ENCODE measurements at places on chromosomes 6 and 20.

GRCh38 chr20:37095108-37095598 is 644 bp downstream of the RBL1 start:
- DNase-seq, result no peak

DNA sequence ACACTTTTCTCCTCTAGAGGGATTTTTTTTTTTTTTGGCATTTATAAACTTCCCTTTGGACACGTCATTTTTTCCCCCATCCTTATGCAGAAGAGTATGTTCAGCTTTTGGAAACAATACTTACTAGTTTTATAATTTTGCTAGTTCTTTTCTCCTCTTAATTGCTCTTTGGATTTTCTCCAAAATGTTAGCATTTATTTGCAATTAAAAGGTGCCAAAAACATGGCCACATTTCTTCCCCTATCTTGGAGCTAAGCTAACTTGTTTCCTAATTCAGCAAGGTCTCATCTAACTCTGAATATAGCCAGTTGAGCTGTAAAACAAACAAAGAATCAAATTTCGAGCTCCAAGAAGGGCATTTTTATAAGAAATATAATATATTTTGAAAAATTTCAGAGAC is 39.2 kb upstream of the RNF182 start:
- no peak for DNase-seq

GRCh38 chr20:48131581-48131980 is 346.3 kb upstream of the SULF2 start:
- no peak for DNase-seq

GRCh38 chr20:50456452-50457324 is 53.5 kb upstream of the PTPN1 start:
- no peak for DNase-seq

DNA sequence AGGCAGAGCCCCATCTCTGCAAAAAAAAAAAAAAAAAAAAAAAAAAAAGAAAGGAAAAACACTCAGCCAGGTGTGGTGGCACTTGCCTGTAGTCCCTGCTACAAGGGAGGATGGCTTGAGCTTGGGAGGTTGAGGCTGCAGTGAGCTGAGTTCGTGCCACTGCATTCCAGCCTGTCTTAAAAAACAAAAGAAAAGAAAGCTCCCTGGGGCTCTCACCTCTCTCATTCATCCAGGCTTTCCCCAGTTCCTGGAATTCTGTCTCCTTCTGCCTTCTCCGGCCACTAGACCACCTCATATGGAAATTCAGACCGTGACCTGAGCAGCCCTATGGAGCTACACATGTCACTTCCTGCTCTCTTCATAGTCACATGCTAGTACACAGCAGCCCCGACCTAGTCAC is 101.1 kb upstream of the TAB2 start:
- no peak for DNase-seq

- no peak for DNase-seq
These were observed 78.3 kb downstream of the BTBD3 start for GRCh38 chr20:11995805-11996567.

DNA sequence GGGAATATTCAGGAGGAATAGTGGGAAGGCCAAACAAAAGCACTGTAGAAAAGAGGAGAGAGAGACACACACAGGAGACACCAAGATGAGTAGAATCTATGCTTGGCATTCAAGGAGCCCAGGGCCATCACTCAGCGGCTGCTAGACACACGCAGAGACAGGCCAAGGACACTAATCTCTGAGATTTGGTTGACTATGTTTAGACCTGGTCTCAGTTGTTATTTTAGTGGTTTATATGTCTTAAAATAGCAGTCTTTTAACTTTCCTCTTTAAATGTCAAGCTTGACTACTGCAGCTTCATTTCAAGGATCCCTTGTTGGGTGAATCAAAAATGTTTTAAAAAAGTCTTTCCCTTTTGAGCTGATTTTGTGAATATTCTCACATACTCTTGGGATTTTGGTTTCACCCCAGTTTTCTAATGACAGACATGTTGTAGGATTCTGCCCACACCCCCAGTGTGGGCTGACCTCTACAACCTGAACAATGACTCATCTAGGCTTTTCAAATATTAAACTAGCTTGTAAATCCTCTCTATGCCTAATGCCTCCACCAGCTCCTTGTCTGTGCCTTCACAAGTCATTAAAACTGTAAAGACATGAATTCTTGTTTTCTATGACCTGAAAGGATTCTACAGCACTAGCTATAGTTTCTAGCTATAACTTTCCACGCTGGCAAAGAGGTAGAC is 142.7 kb upstream of the EXOC2 start:
- no peak for DNase-seq

- DNase-seq, result no peak
These were observed 557 bp upstream of the DHX35 start for GRCh38 chr20:38961530-38962043.

GRCh38 chr6:109297406-109298110 is 84.7 kb downstream of the CD164 start:
- no peak for DNase-seq

DNA sequence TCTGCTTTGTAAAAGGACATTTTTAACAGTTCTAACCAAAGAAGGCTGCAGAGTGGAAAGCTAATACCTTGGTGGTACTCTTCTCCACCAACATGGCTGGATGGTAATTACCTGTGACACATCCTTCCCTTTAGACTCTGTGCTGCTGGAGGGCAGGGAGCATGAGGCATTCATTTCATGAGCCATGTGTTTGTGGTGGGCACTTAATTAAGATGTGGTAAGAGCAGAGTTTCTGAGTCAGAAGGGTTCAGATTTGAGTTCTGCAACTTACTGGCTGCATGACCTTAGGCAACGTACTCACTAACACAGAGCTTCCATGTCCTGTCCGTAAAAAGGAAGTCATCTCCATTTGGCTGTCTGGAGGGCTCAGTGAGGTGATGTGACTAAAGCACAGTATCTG is 9.1 kb upstream of the ZNF133 start:
- DNase-seq, result no peak

DNA sequence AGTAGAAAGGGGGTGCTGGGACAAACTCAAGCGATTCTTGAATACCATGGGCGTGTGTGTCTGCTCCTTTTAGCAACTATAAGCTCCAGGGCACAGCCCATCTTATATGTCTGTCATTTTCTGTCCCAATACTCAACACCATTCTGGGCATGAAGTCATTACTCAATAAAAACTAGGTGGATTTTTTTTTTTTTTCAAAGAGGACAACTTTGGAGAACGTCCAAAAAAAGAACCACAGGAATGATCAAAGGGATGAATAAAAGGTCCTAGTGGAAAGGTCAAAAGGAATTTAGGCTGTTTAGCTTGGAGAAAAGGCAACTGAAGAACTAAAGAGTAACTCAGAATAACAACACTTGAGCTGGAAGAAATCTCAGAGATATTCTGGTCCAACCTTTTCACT is 24.4 kb downstream of the UQCC1 start:
- no peak for DNase-seq

- no peak for DNase-seq
These were observed 37.6 kb downstream of the ANKS1A start for GRCh38 chr6:34926655-34927054.

- DNase-seq, result no peak
These were observed 95.2 kb downstream of the YTHDF1 start for GRCh38 chr20:63120808-63121090.

- DNase-seq, result no peak
These were observed 2.2 kb downstream of the TAF4 start for GRCh38 chr20:62063315-62063980.

GRCh38 chr20:31551163-31552081 is 37.2 kb downstream of the HM13 start:
- DNase-seq, result no peak

DNA sequence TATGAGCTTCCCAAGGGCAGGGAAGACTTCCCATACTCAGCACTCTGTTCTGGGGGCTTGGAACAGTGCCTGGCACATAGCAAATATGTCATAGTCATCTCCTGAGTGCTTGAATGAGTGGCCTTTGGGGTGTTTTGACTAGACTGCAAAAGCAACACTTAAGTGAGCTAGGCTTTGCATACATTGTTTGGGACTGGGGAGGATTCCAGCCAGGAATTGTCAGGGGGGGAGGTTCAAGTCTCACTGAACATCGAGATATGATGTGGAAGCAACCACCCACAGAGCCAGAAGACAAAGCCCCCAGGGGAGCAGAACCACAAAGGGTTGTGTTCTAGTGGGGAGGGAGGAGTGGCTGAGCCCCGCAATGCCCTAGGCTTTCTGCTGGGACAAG is 98.4 kb downstream of the SYCP2 start:
- no peak for DNase-seq

DNA sequence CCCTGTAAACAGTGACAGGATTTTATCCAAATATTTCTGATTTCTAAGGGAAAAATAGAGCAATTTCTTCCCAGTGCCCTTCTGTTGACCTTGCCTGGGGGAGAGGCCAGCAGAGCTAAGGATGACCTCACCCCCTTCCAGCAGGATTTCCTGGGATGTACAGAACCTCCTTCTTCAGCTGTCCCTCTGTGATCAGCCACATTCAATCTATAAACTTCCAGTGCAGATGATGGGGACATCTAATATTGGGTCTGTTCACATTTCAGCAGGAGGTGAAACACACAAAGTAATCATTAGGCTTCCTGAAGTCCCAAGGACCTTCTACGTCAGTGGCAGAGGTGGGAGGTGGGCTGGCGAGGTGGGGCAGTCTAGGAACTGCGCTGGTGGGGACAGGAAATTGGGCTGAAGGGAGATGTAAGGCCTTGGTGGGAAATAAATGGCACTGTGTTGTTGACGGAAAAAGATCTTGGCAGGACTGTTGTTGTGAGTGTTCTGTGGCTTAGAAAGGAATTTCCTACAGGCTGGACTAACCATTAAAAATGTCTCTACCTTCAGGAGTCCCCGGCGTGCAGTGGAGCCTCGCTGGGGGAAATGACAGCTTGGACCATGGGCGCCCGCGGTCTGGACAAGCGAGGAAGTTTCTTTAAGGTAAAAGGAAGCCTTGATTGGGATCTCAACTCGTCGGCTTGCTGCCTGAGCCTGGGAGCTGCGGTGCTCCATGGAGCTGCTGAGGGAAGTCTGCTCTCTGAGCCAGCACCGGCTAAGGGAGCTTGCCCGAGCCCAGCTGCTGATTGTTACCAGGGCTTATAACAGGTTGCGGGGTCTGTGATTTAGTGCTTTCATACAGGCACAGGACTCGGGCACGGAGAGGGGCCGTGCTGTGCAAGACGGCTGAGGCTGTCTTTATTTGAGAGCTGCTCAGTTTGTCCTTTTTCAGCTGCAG is 127.9 kb upstream of the NAA20 start:
- DNase-seq, result no peak

DNA sequence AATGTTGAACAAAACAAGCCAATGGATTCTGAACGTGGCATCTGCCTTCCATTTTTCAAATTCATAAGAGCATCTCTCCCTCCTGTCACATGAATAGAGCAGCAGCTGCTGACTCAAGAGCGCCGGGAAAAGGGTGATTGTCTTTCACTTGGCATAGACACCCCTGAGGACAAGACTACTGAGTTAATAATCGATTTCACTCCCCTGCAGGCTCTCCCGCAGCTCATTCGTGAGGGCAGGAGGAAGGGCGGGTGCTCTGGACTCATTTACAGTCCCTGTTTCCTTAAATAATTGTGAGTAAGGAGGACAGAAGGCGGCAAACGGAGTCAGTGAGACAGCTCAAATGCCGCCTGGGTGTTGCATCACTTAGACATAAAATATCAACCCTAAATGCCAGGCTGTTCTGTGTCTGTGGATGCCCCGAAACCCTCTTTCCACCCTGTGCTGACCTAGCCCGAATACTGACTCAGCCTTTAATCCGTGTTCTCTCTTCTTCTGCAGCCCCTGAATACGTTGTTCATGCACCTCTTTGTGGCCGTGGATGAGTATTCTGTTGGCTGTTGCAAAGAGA is 21.6 kb downstream of the CFAP61 start:
- no peak for DNase-seq

DNA sequence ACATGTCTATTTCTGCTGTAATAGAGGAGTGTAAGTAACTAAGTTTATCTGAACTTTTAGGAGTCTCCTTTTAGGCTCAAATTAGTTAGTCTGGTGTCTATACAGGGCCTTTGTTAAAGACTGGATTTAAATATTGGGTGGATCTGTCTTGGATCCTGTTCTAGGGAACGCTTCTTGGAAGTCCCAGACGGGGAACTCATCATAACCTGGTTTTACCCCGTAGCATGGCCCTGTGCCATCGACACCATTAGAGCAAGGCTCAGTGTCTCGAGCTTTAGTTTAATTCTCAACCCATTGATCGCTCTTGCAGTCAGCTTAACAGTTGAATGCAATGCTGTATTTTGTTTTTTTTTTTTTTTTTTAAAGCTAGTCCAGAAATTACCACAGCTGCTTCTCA is 89.9 kb downstream of the CARMIL1 start:
- DNase-seq, result no peak

DNA sequence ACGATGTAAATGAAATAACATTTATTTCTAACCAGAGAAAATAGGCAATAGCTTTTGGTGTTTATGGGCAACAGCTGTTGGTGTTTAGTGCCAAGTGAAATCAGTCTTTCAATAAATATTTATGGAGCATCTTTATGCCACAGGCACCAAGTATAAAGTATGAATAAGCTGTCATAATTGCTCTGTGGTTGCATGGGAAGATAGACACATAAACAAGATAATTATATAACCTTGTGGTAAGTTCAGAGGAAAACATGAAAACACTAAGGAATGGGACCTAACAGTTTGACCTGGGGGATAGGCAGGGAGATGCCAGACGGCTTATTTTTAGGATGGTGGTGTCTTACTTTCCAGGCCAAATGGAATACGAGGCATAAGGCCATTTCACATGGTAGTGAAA is 110.9 kb downstream of the GFRAL start:
- DNase-seq, result no peak

DNA sequence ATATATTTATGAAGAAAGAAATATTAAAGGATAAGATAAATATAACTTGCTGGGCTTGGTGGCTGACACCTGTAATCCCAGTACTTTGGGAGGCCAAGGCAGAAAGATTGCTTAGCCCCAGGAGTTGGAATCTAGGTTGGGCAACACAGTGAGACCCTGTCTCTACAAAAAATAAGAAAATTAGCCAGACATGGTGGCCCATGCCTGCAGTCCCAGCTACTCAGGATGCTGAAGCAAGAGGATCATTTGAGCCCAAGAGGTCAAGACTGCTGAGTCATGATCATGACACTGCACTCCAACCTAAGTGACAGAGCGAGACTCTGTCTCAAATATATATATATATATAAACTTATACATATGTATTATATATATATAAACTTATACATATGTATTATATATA is 164.0 kb downstream of the MRPL14 start:
- no peak for DNase-seq

- no peak for DNase-seq
These were observed 18.3 kb downstream of the KIAA1586 start for GRCh38 chr6:57064809-57065208.

DNA sequence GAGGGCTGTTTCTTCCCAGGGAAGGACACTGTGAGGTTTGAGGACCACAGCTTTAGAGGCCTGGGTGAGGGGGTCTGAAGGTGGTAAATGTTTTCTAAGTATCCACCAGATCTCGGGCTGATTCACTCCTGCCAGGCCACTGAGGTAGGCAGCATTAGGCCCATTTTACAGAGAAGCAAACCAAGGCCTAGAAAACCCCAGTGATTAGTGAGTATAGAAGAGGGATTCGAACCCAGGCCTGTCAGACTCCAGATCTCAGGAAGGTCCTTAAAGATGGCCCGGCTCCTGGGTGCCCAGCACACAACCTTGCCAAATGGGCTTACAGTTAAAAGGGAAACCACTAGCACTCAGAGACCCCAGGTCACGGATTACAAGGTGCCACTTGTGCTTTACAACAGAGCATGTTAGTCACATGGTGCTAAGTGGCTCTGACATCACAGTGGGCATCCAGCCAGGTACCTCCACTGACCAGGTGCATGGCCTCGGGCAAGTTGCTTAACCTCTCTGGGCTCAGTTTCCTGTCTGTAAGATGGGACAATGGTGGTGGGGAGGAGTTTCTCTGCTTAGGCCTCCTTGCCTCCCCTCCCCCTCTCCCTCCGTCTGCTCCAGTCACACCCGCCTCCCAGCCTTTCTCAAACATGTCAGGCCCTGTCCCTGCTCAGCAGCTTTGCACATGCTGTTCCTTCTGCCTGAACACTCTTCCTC is 18.8 kb upstream of the SIRPA start:
- DNase-seq, result no peak

All from coronary artery (tissue), 2 donors.